Forelimb muscle (tissue), 1 donor: ENCODE measurements at places on chromosomes 13 and 19.
A peak's percentile ranks its signal among the peaks of the same experiment; 100 is the strongest.

GRCh38 chr13:104949840-104950740 is 1585.4 kb downstream of the EFNB2 start:
- peak; percentile 82 for DNase-seq

GRCh38 chr19:38661136-38661535 is 13.7 kb downstream of the ACTN4 start:
- DNase-seq = no peak

DNA sequence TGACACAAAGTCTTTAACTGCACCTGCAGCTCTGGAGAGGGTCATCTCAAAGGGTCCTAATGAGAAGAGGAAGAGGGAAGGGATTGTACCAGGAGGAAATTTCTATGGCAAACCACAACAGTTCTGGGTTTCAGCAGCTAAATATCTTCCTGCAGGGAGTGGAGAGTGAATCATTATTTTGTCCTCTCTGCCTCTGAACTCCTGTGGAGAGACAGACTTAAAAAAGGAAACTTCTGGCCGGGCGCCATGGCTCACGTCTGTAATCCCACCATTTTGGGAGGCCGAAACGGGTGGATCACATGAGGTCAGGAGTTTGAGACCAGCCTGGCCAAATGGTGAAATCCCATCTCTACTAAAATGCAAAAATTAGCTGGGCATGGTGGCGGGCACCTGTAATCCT is 16.9 kb upstream of the C1QTNF9 start:
- no peak for DNase-seq

DNA sequence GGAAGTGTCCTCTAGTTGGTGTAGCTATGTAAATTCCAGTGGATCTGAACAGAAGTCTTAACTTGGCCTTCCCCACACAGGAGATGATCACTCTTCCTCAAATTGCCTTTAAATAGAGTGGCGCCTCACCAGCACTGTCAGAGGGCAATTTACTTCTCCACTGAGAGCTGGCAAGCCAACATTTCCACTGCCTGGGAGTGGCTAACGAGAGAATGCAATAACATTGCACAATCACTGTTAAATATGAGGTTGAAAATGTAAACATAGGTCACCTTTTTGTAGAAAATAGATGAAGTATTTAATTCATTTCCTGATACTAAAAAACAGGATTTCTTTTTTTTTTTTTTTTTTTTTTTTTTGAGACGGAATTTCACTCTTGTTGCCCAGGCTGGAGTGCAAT is 55.4 kb upstream of the UBL3 start:
- no peak for DNase-seq

DNA sequence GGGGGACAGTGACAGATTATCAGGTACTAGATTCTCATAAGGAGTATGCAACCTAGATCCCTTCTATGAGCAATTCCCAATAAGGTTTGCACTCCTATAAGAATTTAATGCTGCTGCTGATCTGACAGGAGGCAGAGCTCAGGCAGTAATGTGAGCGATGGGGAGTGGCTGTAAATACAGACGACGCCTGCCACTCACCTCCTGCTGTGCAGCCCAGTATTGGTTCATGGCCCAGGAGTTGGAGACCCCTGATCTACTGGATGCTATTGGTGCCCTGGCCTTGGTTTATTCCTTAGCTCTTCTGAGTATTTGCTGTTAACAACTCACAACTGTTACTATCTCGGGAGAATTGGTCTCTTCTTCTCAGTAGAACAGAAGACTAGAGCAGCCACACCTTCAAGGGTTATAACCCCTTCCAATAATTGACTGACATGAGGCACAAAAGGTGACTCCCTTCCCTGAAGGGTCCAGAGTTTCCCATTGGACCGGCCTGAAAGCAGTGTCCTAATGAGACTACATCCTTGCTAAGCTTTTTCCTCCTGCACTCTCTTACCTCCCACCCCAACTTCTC is 35.0 kb upstream of the RBM26 start:
- DNase-seq = no peak
